ENCODE measurements at places on chromosomes 11 and 22.

DNA sequence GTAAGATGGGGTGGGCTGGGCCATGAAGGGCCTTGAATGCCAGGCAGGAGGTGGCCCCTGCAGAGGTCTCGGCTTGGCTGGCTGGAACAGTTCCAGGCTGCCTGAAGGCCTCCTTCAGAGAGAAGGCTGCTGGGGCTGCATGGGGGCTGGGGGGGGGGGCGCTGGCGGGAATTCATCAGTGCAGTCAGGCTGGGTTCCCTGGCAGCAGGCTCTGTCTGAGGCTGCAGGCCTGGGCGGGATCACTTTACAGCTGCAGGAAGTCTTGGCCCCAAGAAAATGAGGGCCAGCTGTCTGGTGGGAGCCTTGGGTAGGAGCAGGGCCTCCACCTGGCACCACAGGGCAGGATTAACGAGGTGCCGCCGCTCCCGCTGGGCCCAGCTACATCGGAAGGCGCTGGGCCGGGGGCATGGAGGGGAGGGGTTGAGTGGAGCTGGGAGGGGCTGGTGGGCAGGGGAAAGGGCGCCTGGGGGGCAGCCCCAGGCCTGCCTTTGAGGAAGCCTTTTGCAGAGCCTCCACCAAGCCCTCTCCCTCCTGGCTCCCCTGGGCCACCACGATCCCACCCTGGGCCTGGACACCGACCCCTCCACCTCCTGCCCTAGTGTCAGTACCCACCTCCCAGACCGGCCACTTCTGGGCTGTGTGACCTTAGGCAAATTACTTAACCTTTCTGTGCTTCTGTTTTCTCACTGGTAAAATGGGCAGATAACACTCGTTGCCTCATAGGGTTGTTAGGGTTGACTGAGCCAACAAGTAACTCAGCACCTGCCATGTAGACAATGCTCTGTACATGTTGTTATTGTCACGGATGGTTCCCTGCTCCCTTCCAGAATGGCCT lies 31.0 kb upstream of the HMOX1 start:
- DNase-seq = no peak

DNA sequence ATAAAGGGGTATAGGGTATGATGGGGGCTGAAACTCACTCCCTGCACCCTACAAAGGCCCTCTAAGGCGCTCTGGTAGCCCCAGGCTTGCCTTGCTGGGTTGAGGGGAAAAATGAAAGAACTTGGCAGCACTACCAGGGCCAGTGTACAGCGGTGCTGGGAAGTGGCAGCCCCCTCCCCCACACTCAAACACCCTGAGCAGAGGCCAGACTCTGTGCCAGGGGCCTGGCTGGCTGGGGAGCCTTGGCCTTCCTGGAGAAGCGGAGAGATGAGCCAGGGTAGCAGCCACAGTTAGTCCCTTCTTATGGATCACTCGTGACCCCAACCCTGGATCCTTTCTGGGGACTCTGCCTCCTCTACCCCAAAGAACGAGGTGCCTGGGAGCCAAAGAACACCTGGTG lies 2.7 kb downstream of the TMEM134 start:
- no peak for DNase-seq

DNA sequence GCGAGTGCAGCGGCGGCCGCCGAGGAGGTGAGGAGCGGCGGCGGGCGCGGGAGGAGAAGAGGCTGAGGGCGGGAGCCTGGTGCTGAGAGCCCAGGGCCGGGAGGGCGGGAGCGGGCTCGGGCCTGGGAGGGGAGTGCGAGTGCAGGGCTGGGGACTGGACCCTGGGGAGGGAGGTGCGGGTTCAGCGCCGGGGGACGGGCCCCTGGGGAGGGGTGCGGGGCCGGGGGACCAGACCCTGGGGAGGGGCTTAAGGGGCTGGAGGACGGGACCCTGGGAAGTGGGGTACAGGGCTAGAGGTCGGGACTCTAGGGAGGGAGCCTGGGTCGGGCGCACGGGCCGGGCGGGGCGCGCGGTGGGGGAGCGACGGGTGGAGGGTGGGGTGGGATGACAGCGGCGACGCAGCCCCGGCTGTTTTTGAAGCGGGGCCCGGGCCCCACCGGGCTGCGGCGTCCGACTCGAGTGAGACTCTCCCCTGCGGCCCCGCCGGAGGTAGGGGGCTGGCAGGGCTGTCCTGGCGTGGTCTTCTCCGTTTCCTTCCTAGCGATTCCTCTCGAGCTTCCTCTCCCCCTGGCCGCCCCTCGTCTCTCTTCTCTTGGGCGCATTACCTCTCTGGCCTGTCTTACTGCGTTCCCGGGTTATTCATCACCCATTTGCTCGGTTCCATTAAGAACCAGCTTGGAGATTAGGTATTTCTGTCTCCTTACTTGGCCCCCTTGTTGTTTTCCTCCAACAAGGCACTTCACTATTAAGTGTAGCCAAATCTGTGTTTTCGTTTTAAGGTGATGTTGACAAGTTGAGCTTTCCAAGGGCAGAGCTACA lies 754 bp downstream of the NUP50 start:
- no peak for DNase-seq

- DNase-seq = no peak
Observed at GRCh38 chr22:47369431-47370015, 607.1 kb downstream of the TBC1D22A start.

GRCh38 chr11:127247261-127247851 lies 246.8 kb upstream of the KIRREL3 start:
- peak; percentile 44 for DNase-seq

DNA sequence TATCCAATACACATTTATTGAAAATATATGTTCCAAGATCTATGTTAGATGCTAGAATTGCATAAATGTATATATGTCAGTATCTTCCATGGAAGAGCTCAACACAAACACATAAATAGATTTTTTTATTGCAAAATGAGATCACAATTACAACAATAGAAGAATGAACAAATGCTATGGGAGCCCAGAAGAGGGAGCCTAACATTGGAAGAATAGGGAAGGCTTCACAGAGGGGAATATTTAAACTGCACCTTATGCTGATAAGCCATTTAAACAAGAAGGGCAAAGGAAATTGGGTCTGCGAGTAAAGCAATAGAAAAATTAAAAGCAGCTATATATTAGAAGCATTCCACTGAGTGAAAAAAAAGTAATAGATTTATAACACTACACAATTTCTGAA lies 96.1 kb upstream of the LRRC55 start:
- no peak for DNase-seq

DNA sequence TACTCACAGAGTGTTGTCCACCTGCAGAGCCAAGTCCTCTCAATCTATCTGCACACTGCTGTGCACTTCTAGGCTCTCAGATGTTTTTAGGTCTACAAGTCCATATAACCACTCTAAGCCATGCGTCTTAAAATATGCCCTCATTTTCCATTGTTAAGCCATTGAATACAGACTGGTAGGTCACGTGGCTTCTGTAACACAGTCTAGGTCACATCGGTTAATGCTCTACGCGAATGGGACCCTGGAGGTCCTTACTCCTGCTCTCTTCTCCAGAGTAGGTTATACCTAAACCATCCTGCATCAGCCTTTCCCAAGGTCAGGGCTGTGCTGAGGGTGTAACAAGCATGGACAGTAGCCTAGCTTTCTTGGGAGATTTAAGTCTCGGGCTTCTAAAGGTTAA lies 819 bp downstream of the JAML start:
- DNase-seq = no peak

- DNase-seq = no peak
Observed at GRCh38 chr11:1239596-1240205, 16.8 kb downstream of the MUC5B start.

Measured in NCI-H748 treated with DMSO at 0.1 percent for 48 hours (cell line).